ENCODE measurements at places on chromosomes 1 and 21. TPM values are rescaled to one million over a fixed set of nuclear protein-coding genes. Genes with fewer than 3 reads are reported as not detected.

DNA sequence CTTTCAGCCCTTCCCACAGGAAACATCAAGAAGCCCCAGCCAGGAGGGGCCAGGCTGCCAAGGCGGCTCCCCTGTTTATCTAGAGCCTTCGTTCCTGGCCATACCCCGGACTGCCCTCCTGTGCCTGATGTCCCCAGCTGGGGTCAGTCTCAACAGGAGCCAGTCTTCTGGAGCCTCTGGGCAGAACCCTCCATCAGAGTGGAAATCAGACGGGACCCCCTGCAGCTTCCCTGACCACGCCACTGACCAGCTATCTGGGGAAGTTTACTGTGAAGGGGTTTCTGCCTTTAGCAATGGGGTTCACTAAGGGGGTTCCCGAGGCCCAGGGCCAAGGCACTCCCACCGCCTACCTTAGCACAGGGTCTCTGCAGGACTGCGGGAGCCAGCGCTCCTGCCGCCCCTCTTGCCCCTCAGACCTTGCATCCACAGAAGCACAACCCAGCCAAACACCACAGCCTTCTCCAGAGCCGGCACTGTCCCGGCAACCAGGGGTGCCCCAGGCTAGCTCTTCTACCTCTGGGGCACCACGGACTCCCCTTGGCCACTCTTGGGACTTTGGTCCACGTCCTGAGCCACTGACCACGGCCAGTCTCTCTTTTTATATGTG, 3.5 kb upstream of the MTFR1L start:
- DNase-seq = no peak

GRCh38 chr1:232613752-232614381, 16.1 kb downstream of the SIPA1L2 start:
- no peak for DNase-seq

- DNase-seq = no peak
Measured at GRCh38 chr1:216119600-216119999, 303.6 kb downstream of the USH2A start.

DNA sequence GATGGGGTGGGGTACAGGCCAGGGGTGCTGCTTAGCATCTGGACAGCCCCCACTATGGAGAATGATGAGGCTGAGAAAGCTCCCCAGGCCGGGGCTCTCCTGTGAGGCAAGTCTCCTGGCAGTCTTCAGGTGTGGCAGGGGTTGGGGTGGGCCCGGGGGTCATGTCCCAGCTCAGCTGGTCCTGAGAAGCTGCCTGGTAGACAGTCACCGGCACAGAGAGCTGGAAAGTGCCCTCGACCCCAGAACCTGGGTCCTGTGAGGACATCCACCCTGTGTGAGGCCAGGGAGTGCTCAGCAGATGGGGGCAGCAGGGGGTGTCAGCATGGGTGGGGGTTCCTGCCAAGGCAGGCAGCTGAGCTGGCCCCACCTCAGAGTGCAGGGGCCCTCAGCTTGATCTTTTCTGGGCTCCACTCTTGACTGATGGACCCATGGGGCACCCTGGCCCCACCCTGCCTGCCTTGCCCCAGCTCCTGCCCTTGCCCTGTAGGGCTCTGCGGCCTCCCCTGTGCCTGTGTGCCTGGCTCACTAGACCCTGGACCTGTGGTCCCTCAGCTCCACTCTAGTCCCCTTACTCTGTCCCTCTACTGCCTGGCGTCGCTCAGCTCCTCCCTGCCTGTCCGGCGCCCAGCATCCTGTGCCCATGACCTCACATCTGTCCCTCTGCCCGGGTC, 5.8 kb downstream of the IBA57 start:
- DNase-seq = no peak

The TMEM125 gene
- total RNA-seq = 0.30 TPM

All from activated naive CD8-positive, alpha-beta T cell treated with anti-CD3 and anti-CD28 coated beads for 36 hours (primary cell).